ENCODE measurements at places on chromosomes 6 and 20.

GRCh38 chr6:26199773-26200764 lies 112.8 kb downstream of the HFE start:
- no peaks in the 10 kb centered on the region for H3K36me3 ChIP-seq
- H3K27ac ChIP-seq: peak overlapping the region; percentile 61
- DNase-seq: no peak
- peak overlapping the region; percentile 75 for H3K4me3 ChIP-seq

DNA sequence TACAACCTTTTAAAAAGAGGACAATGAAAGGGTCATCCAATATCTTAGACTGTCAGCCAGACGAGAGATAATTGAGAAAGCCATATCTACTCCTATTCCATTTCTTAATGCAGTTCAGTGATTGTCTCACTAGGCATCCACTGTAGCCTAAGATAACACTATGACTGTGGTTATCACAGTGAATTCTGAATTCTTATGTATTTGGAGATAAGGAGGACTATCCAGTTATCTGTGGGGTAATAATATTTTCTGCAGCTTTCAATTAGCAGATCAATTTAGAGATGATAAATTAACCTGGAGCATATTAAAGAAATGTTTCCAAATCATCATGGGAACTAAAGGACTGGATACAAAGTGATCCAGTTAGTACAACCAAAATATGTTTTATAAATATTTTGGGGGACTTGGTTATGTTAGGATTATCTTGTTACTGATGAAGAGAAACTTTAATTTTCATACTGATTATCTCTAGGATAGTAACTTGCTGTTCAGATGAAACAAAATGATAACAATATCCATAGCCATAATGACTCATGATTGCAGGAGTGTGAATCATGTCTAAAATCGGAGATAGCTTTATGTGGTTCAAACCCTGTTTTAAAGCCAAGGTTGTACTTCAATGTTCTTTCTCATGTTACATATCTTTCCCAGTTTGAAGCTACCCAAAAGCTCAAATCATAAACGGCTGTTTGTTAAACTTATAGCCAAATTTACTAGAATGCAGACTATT lies 1152.0 kb downstream of the HACE1 start:
- H3K4me1 ChIP-seq: no peaks in the 10 kb centered on the region
- no peak overlapping the region for H3K27ac ChIP-seq
- H3K4me3 ChIP-seq: no peak overlapping the region
- no peaks in the 10 kb centered on the region for H3K27me3 ChIP-seq

GRCh38 chr20:62567246-62568044 lies 74.9 kb upstream of the SLCO4A1 start:
- no peaks in the 10 kb centered on the region for H3K36me3 ChIP-seq
- H3K4me3 ChIP-seq: no peak overlapping the region
- H3K27ac ChIP-seq: no peak overlapping the region
- H3K4me1 ChIP-seq: no peaks in the 10 kb centered on the region

DNA sequence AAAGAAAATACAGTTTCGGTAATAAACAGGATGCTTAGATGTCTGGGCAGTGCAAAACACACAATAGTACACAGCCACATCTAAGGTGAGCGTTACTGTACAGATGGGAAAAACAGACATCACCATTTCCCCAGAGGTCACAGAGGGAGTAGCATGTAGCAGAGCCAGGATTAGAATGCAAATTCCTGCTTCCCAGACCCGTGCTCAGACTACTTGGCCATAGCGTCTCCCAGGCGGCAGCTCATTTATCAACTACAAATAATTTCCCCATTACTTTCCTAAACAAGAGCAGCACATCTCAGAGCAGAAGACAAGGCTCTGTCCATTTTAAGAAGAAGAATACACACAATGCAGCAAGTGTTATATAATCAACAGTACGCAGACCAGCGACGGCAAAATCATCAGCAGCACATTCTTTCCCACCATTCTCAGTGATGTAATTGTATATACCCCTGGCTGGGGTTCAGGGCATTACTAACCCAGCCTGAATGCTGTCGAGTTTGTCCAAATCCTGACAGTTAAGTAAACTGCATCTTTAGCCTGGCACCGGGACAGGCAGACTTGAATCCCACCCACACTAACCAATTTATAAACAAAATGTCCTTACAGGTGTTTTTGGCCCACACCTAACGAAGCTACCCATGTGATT lies 61.9 kb downstream of the CNKSR3 start:
- H3K27me3 ChIP-seq: no peaks in the 10 kb centered on the region
- no peaks in the 10 kb centered on the region for H3K36me3 ChIP-seq
- H3K4me1 ChIP-seq: no peaks in the 10 kb centered on the region
- no peak overlapping the region for H3K4me3 ChIP-seq

DNA sequence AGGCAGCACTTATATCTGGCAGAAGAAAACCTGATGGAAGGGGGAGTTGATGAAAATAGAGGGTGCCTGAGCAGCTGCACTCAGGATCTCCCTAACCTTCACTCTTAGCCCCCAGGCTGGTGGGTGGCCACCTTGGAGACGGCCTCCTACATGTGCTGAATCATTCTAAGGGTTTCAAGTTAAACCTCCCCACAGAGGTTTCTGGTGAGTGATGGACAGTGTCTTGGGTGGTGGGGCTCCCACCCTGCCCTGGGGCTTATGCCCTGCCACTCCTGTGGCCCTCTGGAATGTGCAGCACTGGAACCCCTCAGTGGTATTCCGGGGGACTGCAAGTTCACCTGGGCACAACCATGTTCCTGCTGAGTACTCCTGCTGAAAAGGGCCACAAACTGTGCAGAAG lies 357.2 kb downstream of the CD83 start:
- no peak overlapping the region for H3K4me3 ChIP-seq
- H3K36me3 ChIP-seq: no peaks in the 10 kb centered on the region
- no peaks in the 10 kb centered on the region for H3K4me1 ChIP-seq
- DNase-seq: no peak

DNA sequence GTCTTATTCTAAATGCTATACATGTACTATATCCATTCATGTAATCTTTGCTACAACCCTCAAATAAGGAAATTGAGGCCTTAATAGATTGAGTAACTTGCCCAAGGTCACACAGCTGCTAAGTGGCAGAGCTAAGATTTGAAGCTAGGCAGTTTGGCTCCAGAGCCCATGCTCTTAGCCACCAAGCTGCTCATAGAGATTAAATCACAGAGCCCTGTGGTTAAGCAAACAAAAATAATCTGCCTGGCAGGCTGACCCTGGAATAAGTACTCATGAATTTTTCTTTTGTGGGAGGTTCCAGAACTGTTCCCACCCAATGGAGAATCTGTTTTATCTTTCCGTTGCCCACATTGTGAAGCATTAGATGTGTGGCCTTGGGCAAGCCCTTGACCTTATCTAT lies 7.4 kb downstream of the AAR2 start:
- DNase-seq: no peak
- H3K36me3 ChIP-seq: peaks cover 77% of the 10 kb centered on the region
- no peak overlapping the region for H3K4me3 ChIP-seq

GRCh38 chr6:106439459-106439858 lies 78.9 kb downstream of the CRYBG1 start:
- H3K4me1 ChIP-seq: no peaks in the 10 kb centered on the region
- DNase-seq: no peak
- no peak overlapping the region for H3K4me3 ChIP-seq
- H3K27me3 ChIP-seq: peaks cover 29% of the 10 kb centered on the region

GRCh38 chr20:48717095-48717672 lies 110.6 kb downstream of the PREX1 start:
- no peaks in the 10 kb centered on the region for H3K27me3 ChIP-seq
- H3K36me3 ChIP-seq: peaks cover 11% of the 10 kb centered on the region
- H3K4me1 ChIP-seq: peaks cover 79% of the 10 kb centered on the region
- H3K4me3 ChIP-seq: no peak overlapping the region
- DNase-seq: peak; percentile 11

- H3K4me3 ChIP-seq: no peak overlapping the region
- H3K4me1 ChIP-seq: no peaks in the 10 kb centered on the region
- H3K36me3 ChIP-seq: no peaks in the 10 kb centered on the region
- no peak overlapping the region for H3K27ac ChIP-seq
These were observed 68.8 kb upstream of the IYD start for GRCh38 chr6:150299873-150300485.

DNA sequence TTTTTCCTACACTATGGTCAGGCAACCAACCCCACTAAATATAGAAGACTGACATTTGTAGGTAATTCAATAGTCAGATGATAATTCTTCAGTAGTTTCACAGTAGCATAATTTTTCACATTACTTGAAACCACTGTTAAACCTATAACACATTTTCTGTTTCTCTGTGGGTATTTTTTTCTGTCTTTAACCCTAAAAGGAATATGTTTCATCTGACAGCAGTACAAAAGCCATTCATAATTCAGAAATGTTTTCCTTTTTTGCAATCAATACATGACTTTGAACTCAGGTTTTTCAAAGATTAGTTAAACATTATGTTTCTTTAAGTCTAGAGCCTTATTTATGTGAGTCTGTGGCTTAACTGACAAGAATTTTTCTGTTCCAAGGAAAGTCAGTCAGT lies 128.6 kb upstream of the RUNX2 start:
- H3K4me3 ChIP-seq: no peak overlapping the region
- no peak for DNase-seq
- H3K4me1 ChIP-seq: no peaks in the 10 kb centered on the region
- H3K36me3 ChIP-seq: no peaks in the 10 kb centered on the region

- H3K36me3 ChIP-seq: no peaks in the 10 kb centered on the region
- DNase-seq: no peak
- H3K4me3 ChIP-seq: no peak overlapping the region
- H3K4me1 ChIP-seq: no peaks in the 10 kb centered on the region
- H3K27ac ChIP-seq: no peak overlapping the region
These were observed 20.7 kb upstream of the ELOVL2 start for GRCh38 chr6:11064836-11065235.

- peaks cover 3% of the 10 kb centered on the region for H3K27me3 ChIP-seq
- no peak for DNase-seq
These were observed 14.5 kb upstream of the NTSR1 start for GRCh38 chr20:62694106-62694505.

- H3K4me3 ChIP-seq: no peak overlapping the region
- H3K27me3 ChIP-seq: peaks cover 29% of the 10 kb centered on the region
- no peaks in the 10 kb centered on the region for H3K36me3 ChIP-seq
- no peak for DNase-seq
These were observed 2.9 kb downstream of the RAB32 start for GRCh38 chr6:146546443-146547043.

DNA sequence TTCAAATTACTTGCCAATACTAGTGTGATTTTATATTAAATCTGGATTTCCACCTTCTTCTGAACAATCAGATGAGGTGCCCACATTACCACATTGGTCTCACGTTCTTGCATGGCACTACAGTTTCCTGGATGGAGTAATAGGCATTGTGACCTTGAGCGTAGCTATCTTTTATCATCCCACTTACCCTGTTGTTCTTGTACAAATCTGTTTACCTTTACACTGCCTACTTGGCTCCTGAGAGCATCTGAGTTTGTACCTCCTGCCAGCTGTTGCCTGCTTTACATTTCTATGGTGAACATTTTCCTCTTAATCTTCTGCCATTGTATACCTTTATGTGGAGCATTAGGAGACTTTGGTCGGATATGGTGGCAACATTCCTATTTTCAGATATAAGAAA lies 90.7 kb downstream of the AKAP7 start:
- peaks cover 3% of the 10 kb centered on the region for H3K4me1 ChIP-seq
- H3K27me3 ChIP-seq: no peaks in the 10 kb centered on the region
- H3K36me3 ChIP-seq: peaks cover 10% of the 10 kb centered on the region
- no peak overlapping the region for H3K27ac ChIP-seq

DNA sequence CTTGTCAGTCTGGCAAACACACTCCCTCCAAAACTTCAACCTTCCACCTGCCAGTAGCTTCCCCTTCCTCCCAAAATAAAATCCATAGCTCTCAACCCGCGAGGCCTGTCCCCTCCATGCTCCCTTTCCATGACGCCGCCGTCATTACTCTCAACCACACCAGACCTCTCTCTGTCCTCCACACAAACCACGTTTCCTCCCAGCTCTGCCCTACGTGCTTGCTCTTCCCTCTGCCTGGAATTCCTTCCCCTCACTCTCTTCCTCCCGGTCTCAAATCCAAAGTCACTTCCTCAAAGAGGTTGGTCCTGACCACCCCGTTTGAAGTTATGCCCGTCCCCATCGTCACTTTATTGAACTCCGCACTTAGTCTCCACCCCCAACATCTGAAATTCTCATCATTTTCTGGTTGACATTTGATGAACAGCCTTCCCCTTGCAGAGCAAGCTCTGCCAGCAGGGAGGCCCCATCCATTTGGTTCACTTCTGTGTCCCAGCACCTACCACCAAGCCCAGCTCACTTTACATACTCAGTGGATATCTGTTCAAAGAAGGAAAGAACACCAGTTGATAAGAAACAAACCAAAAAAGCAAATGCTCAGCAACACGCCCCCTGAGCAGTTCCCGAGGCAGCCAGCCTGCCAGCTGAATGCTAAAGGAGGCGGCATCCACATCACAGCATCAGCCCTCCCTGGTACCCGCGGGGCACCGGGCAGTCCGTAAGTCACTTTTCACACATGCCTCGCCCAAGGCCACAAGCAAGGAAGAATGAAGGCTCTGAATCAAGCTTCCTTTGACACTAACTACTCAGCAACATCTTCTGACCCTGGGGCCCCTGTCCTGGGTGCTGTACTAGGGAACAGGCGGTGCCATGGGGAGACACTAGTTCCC lies 125.0 kb downstream of the NFATC2 start:
- peak overlapping the region; percentile 85 for H3K27ac ChIP-seq
- no peak overlapping the region for H3K4me3 ChIP-seq
- DNase-seq: no peak
- no peaks in the 10 kb centered on the region for H3K27me3 ChIP-seq
- peaks cover 37% of the 10 kb centered on the region for H3K36me3 ChIP-seq

DNA sequence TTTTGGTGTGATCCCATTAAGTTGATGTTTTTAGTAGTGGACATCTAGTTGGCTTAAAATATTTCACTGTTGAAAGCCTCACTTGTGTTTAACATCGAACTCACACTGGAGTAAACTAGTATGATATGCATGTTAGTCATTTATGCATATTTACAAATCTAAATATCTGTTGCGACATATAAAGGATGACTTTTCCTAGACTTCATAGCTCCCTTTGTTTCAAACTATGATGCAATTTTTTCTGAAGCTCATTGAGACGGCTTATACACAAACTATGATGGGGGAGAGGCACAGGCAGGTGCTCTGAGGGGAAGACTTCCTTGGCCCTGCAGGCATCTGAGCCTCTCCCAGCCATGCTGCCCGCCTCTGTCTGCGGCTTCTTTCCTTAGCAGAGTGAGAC lies 11.8 kb upstream of the FOXC1 start:
- DNase-seq: no peak
- no peaks in the 10 kb centered on the region for H3K36me3 ChIP-seq
- H3K27ac ChIP-seq: no peak overlapping the region
- peaks cover 44% of the 10 kb centered on the region for H3K27me3 ChIP-seq
- no peak overlapping the region for H3K4me3 ChIP-seq

GRCh38 chr6:147156799-147157382 lies 47.3 kb upstream of the STXBP5 start:
- DNase-seq: no peak
- H3K27me3 ChIP-seq: no peaks in the 10 kb centered on the region
- H3K4me3 ChIP-seq: no peak overlapping the region
- no peaks in the 10 kb centered on the region for H3K36me3 ChIP-seq
